Muscle of back (tissue), 13 donors: ENCODE measurements at places on chromosomes 12 and 14.

- no peak for DNase-seq
These were observed 192.6 kb upstream of the HMGA2 start for GRCh38 chr12:65631621-65632111.

- peak; percentile 16 for DNase-seq
These were observed 4.6 kb upstream of the SEC23A start for GRCh38 chr14:39107591-39107996.

- DNase-seq, result no peak
These were observed 480.9 kb upstream of the TMEM132C start for GRCh38 chr12:127785986-127786590.

DNA sequence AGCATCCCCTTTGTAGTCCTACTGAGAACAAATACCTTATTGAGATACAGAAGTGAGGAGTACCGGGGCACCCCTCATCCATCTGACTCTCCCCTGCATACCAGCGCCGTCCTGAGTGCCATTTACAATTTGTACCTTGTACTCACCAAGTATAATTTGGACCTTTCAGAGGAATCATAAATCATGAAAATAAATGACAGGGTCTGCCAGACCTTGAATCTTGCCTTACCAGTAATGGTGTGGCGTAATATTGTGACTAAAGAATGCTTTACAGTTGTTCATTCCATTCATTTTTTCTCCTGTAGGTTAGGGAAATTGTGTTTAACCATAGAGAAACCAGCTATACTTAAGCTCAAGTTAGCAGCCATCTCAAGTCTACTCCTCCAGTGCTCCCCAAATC, 243.7 kb upstream of the RGS6 start:
- no peak for DNase-seq

GRCh38 chr12:66640691-66641460, 38.0 kb downstream of the GRIP1 start:
- no peak for DNase-seq

DNA sequence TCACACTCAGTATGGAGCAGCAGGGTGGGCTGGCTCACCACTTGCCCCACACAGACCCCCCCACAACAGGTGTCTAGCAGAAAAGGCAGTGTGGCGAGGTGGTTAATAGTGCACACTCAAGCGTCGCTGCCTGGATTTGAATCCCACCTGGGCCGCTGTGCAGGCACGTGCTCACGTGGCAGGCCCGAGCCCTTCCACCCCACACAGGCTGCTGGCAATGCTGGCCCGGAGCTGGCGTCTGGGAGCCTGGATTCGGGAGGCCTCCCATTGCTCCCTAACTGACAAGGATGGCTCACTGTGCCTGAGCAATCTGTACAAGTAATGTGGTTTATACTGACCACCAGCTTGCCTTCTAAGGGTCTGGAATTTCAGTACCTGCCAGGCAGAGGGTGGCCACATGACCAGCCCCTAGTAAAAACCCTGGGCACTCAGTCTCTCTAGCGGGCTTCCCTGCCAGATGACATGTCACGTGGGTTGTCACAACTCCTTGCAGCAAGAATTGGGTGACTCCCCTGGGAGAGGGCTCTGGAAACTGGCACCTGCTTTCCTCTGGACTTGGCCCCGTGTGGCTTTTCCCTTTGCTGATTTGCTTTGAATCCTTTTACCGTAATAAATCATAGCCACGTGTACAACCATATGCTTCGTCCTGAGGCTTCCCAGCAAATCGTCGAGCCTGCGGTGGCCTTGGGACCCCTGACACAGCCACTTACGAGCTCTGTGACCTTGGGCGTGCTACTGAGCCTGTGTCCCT, 72.8 kb downstream of the SCARB1 start:
- no peak for DNase-seq

- peak; percentile 89 for DNase-seq
These were observed 118.5 kb downstream of the TTC7B start for GRCh38 chr14:90697577-90698206.

- no peak for DNase-seq
These were observed 746.8 kb downstream of the DIO2 start for GRCh38 chr14:79464468-79464867.

DNA sequence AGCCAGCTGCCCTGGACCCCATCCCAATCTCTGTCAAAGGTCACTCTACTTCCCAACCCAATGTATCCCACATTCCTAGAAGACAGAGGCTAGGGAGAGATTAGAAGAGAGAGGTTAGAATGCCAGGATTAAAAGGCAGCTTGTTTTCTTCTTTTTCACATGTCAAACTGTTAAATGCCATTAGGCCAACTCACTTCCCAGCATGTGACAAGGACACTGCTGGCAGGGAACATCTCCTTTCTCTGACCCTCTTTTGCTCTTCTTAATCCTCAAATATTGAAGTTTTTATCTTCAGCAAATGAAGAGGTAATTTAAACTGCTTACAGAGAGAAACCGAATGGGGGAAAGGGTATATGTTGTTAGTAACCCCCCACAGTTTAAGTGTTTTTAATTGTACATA, 89.1 kb downstream of the BBS10 start:
- no peak for DNase-seq

GRCh38 chr14:77272261-77272660, 1.3 kb upstream of the NGB start:
- no peak for DNase-seq

DNA sequence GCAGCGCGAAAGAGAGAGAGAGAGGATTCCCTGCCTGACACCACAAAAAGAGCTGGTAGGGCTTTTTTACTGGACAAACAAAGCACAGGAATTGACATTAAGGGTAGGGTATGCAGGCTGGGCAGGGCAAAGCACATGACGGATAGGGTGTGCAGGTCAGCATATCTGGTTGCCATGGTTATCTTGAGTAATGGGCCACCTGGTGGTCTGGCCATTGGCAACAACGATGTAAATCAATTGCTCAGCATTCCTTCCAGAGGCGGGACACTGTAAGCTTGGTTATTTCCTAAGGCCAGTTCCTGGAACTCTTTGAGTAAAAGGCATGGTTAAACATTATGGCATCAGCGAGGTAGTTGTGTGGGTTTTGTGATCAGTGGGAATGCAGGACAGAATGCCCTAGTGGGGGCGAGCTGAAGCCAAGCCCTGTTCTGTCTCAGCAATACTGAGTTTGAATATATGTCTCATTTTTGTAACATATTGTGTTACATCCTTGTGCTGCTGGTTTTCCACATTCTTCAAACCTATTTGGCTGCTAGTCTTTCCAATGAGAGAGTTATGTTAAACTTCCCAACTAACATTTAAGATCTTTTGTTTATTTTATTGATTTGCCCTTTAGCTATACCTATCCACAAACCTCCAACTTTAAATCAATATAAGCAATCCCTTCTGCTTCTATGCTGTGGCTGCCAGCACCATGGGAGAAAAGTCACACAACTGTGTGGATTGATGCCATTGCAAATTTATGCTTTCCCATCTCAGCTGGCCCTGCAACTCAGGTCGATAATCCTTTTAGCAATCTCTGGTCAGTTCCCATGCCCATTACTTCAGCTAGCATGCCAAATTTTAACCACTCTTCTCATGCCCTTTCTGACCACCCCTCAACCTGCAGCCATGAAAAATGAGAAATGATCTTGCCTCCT, 396.7 kb upstream of the PDE3A start:
- DNase-seq, result no peak

GRCh38 chr14:70706177-70706576, 64.5 kb downstream of the TTC9 start:
- no peak for DNase-seq

- DNase-seq, result no peak
These were observed 71.5 kb downstream of the RIMBP2 start for GRCh38 chr12:130644566-130644965.

DNA sequence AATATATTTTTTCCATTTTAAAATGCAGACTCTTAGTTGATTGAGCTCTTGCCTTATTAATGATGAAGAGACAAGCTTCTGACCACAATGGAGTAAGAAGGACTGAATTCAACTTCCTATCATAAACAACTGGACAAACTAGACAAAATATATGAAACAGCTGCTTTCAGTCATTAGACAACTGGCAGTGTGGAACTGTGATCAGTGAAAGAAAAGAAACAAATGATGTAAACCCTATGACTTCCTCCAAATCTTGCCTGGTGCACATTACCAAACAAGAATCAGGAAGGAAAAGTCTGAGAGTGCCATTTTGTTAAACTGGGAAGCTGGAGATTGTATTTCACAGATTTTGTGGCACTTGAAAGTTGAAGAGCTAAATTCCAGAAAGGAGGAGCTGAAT, 154.7 kb upstream of the ATXN7L3B start:
- DNase-seq, result no peak

GRCh38 chr12:31876568-31877424, 82.4 kb upstream of the RESF1 start:
- DNase-seq, result no peak

GRCh38 chr12:2169940-2170339, 117.2 kb downstream of the CACNA1C start:
- DNase-seq, result no peak

GRCh38 chr14:92254786-92255185, 68.2 kb upstream of the SLC24A4 start:
- DNase-seq, result peak; percentile 28

DNA sequence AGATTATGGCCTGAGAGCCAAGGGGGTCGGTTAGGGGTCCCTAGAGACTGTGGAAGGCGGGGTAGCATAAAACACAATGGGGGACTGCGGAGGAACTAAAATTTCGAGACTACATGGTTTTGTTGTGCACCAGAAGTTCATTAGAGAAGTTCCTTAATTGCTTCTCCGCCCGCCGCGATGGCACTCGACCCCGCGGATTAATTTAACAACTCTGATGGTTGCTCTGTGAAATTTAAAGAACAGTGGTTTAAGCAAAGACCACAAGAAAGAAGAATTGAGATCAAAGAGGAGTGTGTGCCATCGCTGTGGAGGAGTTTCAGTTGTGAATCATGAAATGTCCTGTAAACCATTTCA, 1.4 kb upstream of the CCDC88C start:
- no peak for DNase-seq

GRCh38 chr12:115941362-115941761, 336.1 kb downstream of the MED13L start:
- no peak for DNase-seq

DNA sequence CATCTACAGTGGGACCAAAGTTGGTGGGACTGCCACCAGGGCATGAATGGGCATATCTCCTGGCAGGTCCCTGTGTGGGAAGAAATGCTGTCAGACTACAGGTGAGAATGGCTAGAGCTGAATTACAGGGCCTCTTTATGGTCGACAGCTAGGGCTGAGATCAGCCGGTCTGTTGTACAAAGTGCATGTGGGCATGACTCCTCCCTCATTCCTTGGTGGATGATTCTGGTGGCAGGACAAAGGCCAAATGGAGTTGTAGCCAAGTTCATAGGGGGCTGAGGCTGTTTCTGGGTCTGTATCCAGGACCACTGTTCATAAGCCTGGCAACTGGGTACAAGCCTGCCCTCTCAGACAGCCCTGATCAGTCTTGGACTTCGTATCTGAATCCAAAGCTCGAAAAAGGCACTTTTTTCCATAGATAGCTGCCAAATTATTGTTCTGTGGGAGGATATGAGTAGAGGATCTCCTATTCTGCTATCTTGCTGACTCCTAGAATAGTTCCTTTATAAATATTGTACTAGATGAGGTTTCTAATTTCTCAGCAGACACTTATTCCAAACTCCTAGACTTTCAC, 460.8 kb downstream of the TMEM117 start:
- DNase-seq, result no peak

- DNase-seq, result no peak
These were observed 46.7 kb downstream of the PTGER2 start for GRCh38 chr14:52360831-52361230.

- DNase-seq, result no peak
These were observed 15.6 kb downstream of the PPP1R1A start for GRCh38 chr12:54572881-54573280.

DNA sequence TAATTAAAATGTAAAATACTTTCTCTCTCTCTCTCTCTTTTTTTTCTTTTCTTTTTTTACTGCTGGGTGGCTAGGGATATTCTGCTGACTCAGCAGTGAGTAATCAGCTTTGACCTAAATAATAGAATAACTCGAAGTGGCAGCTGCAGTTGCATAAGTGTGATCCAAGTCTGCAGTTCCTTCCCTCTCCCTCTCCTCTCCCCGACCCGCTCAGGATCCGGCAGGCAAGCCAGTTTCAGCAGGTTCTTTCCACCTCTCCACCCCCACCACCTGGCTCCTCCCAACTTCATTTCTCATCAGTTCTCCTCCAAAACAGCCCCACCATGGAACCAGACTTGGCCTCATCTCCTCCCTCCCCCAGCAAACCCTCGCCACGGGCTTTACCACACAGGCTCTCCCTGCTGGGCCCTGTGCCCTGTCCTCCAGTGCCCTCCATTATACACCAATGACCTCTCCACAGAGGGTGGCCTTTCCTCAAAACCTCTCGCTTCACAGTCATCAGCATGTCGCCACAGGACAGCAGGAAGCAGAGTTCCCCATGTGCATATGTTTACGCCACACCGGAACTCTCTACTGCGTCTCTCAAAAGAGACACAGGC, 22.4 kb downstream of the SLC7A8 start:
- DNase-seq, result peak; percentile 33

GRCh38 chr14:93018366-93018765, 95.4 kb downstream of the CHGA start:
- DNase-seq, result no peak

GRCh38 chr14:53953828-53954550, 2.6 kb downstream of the BMP4 start:
- no peak for DNase-seq

DNA sequence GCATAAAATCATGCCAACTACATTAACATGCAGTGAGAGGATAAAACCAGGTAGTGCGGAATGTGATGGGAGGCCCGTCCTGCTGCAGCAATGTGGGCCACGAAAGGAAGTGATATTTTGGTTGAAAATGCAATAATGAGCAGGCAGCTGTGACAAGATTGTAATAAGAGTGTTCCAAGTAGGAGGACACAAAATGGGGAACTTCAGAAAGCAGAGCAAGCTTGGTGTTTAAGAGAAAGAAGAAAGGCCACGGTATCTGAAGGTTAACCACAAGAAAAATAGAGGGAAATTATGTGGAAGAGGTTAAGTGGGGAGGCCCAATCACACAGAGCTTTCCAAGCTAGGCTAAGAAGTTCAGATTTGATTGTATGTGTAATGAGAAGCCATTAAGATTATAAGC, 34.3 kb downstream of the OVCH1 start:
- no peak for DNase-seq

- DNase-seq, result no peak
These were observed 7.6 kb downstream of the B4GALNT1 start for GRCh38 chr12:57625261-57626032.

GRCh38 chr12:63753743-63754142, 26.0 kb upstream of the RXYLT1 start:
- DNase-seq, result no peak

GRCh38 chr14:33711194-33711593, 239.7 kb downstream of the EGLN3 start:
- no peak for DNase-seq

GRCh38 chr12:88420457-88420856, 159.8 kb downstream of the KITLG start:
- DNase-seq, result peak; percentile 61

DNA sequence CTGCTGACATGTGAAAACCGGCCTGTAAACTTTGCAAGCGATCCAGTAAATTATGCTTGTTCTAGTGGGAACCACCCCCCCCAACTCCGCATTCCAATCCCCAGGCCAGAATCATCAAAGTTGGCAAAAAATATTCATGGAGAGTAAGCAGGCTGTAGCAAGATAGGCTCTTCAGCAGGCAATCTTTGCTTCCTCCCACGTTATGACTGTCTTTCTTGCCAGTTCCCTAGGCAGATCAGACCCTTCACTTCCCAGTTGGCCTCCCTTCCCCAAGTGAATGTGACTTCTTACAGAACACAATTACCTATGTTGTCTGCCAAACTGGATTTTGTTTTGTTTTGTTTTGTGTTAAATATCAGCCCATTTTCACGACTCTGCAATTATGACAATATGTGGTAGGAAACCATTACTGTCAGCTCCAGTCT, 1.2 kb upstream of the PTGER2 start:
- peak; percentile 8 for DNase-seq
